CD4-positive, alpha-beta T cell treated with Interleukin-6 at 100 ng/mL for 8 hours (primary cell): ENCODE measurements at places on chromosomes 2 and 18.
A peak's percentile ranks its signal among the peaks of the same experiment; 100 is the strongest.

DNA sequence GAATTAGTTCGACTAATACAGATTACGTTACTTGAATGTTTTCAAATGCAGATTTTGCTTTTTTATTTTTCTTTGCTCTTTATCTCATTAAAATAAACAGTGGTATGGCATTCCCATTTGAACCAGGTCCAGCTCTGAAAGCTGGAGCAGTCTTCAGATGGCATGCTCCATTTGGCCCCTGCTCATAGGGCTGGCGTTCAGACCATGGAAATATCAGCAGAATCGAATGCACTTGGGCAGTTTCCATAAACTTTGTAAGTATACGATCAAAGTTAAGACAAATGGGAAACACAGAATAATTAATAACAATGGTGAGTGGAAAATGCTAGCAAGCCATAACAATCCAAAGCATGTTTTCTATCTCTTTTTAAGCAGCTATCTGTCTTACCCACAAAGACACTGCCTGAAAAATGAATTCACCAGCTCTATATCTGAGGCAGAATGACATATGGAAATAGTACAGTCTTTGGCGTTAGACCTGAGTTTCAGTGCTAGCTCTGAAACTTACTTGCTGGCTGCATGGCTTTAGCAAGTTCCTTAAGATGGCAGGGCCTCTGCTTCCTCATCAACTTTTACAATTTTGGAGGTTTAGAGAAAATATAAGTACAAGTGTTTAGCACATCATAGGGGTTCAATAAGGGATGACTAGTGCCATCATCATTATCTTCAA, 131.6 kb downstream of the BCL2 start:
- no peak for DNase-seq

DNA sequence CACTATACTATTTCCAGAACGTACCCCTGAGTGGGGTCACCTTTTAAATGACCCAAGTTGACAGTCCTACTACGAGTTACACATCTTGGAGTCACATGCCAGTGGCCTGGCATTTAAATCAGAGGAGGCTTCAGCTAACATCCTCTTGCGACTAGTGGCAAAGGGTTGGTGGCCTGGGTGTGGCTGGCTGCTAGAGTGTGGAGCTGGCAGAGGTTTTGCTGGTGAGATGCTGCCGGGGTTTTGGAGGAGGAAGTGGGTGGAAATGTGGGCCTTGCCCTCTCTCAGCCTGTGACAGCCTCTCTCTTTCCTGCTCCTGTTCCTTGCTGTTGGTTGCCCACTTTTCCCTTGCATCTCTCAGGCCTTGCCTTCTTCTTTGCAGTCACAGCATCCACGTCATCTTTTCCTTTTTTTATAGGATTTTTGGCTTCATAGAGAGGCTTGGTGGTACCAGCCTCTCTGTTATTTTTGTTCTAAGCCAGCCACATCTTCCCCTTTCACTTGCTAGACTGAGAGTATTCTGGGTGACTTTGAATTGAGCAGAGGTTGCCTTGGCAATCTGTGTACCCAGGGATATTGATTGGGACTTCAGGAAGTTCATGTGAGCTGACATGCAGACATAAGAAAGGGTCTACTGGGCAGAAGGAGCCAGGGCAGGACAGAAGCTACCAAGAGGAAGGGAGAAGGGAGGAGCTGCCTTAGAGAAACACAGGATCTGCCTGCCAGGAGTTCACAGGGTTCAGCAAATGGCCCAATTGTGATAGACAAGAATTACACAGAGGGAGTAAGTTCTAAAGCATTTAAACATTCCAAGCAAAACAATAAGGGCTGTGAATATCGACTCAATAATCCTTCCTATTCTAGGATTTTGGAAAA, 55.4 kb downstream of the CDC42EP3 start:
- peak; percentile 83 for DNase-seq

DNA sequence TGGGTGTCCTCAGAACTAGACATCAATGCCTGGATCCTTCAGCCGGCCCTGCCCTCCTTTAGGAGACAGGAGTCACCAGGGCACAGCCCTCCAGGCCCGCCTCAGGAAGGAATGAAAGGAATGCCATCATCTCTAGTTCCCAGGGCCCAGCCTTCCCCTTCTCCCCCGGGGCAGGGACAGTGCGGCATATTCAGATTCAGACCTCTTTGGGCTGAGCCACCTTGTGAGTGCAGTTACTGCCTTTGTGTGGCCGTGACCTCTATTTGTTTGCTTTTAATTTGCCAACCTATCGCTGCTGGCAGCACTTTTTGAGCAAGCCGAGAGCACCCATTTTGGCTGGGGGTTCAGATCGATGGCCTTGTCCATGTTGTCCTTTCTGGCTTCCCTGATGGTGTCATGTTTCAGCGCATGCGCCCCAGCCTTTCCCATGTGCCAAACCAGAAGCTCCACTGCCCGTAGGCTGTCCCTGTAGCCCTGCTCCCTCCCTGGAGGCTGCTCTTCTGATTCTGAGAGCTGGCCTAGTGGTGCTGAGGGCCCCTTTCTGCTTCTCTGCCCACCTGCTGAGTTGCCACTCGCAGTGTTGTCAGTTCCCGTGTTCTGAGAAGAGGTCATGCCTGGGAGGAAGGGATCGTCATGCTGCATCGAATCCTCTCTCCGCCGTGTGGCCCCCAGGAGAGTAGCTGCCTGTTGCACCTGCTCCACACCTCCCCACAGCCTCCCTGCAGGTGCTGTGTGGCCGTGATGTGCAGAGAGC, 10.9 kb downstream of the ANKRD23 start:
- no peak for DNase-seq

- no peak for DNase-seq
Measured at GRCh38 chr18:74784752-74785151, 187.1 kb downstream of the ZNF407 start.

DNA sequence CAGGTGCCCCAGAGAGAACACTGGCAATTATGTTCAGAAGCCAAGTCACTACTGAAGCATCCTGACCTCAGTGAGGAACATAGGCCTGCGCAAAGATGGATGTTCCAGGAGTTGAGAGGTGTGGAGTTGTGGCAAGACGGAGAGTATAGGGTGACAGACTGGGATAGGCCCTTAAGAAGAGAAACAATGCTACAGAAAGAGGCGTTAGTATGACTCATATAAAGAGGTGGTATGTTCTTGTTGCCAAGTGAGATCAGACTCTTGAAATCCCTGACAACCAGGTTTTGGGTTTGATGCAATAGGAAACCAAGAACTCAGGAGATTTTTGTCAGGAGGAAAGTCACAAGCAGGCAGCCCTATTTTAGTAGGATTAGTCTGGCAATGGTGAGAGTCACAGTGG, 185.6 kb downstream of the RIT2 start:
- DNase-seq: no peak

DNA sequence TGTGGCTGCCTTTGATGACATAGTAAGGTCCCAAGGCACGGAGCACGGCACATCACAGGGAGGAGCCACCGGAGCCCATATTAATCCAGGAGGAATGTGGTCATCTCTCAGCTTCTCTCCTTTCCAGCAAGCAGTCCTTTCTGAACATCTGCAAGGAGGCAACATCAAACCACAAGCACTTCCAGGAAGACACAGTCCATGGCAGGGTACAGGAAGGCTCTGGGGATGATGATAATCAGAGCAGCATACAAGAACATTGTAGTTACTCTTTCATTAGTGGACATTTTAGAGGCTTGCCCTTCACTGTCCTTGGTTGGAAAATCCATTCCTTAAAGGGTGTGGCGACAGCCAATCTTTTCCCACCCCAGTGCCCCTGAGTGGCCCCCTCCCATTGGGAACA, 31.1 kb downstream of the YPEL5 start:
- no peak for DNase-seq

DNA sequence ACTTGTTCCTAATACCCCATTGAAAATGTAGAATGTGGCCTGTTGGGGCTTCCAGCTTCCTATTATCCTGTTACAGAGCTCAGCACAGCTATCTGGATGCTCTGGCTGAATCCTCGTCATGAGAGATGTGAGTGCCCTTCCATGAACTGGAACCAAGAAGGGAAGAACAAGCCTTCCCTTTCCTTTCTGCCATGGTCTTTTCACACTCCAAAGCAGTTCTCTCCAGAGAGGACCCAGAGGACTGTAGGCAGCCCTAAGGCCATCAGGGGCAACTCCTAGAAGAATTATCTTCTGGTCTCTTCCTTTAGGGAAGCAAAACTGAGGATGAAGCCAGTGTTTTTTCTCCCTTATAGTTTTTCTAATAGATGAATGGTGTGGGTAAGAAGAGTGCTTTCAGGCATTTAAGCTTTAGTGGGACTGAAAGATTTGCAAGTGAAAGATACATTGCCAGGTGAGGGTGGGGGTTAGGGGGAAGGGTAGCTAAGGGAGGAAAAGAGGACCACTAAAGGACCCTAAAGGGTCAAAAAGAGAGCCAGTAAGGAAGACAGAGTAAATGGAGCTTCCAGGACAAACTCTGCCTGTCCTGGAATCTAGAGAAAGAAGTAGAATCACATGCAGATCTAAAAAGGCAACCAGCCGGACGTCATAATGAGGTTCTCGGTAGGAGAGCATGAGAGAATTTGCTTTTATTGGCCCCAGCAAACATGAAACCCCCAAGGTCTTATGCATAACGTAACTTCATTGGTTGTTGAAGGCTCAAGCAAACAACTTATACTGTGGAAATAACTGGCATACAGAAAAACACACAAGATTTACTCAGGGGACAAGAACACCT, 12.4 kb upstream of the XPO1 start:
- DNase-seq: no peak

- no peak for DNase-seq
Measured at GRCh38 chr18:46416706-46417638, 240.0 kb downstream of the LOXHD1 start.

DNA sequence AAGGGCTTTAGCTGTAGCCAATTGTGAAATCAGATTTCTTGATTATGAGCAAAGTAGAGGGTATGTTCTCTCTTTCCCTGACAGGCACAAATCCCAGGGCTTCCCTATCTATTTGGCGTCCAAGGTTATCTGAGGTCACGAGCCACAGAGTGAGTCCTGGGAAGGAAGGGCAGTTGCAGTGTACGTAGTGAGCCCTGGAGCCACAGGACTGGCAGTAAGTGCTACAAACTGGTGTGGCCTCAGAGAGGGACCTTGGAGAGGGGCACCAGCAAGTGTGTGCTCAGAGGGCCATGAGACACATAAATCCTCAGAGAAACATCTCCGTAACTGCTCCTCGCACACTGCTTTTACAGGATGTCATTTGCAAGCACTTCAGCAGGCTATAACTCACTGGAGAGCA, 115.5 kb upstream of the SH3BP4 start:
- no peak for DNase-seq

GRCh38 chr18:75363446-75364225, 63.9 kb downstream of the SMIM21 start:
- DNase-seq: no peak

DNA sequence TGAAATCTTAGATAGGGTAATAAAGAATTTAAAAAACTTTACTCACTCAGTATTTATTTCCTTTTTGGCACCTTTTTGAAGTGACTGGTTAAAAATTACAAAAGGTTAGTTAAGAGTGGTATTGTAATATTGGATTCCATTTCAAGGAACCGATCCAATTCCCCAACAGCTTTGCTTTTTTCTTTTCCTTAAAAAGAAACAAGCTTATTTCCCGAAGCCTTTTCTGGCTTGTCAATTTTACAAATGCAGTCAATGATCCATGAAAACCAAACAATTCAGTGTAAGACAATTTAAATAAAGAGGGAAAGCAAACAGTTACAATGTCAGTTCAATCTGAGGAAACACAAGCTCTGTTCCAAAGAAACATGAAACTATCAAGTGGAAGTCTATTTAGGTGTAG, 200.2 kb downstream of the RIT2 start:
- no peak for DNase-seq

- no peak for DNase-seq
Measured at GRCh38 chr2:166343467-166343866, 32.3 kb downstream of the SCN9A start.

DNA sequence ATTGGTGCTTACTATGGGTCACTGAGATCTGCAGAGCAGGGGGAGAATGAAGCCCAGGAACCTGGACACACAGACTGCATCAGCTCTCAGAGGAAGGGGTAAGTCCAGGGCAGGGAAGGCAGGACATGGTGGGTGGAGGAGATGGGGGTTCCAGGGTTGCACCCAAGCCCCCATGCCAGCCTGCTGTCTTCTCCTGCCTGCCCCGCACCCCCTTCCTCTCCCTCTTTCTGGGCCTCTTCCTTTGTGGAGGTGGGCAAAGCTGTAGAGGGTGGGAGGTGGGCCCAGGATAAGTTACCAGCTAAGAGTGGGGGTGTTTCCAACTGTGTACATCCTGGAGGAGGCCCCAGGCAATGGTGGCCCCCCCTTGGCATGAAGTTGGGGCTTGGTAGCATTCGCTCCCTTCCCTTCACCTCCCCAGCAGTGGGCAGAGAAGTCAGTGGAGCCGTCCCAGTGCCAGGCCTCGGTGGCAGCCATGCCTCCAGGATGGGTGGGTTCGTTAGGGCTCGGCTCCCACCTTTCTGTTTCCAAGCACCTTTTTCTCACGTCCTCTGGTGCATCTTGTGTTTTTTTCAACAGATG, 132.2 kb downstream of the CLIP4 start:
- no peak for DNase-seq

DNA sequence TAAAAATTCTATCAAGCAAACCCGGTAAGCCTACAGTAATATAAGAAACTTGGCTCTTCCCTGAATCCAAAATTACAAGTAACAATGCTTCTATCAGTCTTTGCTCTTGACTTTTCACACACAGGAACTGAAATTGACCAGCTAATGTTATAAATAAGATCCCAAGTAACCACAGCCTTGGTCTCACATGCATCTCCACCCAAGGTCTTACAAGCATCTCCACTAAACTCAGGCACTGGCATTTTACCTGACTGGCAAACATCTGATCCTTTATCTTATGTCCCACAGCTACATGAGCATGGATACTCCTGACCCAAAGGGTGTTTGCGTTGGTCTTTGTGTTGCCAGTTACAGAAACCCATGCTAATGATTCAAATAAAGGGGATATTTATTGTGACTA, 302.3 kb upstream of the EPHA4 start:
- DNase-seq: no peak

DNA sequence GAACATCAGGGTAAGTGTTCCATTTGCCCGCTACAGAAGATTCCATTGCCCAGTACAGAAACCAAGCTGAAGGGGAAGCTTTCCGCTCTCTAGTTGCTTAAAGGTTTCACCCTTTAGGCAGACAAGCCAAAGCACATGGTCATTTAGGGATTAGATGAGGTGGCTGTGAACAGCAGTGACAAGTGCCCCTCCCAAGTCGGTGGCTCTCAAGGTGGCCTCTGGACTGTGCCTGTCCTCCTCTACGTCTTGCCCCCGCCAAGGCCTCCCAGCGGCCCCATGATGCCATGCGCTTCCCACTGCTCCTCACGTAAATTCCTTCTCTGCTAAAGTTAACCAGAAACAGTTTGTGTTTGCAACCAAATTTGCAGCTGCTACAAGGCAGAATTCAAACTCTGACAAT, 24.2 kb upstream of the PTPN4 start:
- DNase-seq: no peak

GRCh38 chr2:141199711-141200110, 931.1 kb downstream of the LRP1B start:
- no peak for DNase-seq
